ENCODE measurements at places on chromosomes 6 and 20. TPM values are rescaled to one million over a fixed set of nuclear protein-coding genes. Genes with fewer than 3 reads are reported as not detected.

DNA sequence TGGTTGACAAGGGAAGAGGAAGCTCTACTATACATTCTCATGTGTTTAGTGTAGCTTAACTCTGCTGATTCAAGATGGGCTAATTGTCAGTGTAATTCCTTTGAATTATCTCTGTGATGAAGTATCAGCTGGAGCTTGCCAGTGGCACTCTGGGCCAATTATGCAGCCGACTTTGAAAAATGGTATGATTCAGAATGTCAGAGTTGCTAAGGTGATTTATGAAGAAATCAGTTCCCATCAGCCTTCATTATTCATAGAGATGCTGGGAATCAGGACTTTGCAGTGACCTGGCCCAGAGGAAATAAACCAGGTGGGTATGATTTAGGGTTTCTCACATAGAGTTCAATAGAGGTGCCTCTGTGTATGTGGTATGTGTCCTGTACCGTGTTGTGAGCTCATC, 33.4 kb downstream of the KCNS1 start:
- DNase-seq, result no peak

GRCh38 chr6:31559958-31560696, 12.0 kb upstream of the LTA start:
- no peak for DNase-seq

Gene CAGE1
- not detected for total RNA-seq

- no peak for DNase-seq
Observed at GRCh38 chr6:20352346-20352745, 49.3 kb upstream of the E2F3 start.

Measured in vagina (tissue), 2 donors.